Amniotic epithelial cell (primary cell): ENCODE measurements at places on chromosomes 13 and 19.

DNA sequence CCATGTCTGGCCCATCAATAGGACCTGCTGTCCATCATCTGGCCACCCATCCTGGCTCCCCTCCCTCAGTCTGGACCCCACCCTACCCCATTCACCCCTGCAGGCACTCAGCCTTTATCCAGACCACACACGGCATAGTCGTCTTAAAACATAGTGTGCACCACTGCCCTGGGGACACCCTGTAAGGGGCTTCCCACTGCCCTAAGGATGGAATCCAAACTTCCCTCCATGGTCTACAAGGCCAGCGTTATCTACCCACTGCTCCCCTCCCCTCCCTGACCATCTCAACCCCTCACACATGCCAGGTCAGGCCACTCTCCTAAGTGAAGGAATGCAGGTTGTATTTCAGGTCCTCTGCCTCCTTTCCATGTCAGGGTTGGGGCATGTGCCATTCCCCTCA lies 352.7 kb upstream of the ZNF507 start:
- no peak for DNase-seq

DNA sequence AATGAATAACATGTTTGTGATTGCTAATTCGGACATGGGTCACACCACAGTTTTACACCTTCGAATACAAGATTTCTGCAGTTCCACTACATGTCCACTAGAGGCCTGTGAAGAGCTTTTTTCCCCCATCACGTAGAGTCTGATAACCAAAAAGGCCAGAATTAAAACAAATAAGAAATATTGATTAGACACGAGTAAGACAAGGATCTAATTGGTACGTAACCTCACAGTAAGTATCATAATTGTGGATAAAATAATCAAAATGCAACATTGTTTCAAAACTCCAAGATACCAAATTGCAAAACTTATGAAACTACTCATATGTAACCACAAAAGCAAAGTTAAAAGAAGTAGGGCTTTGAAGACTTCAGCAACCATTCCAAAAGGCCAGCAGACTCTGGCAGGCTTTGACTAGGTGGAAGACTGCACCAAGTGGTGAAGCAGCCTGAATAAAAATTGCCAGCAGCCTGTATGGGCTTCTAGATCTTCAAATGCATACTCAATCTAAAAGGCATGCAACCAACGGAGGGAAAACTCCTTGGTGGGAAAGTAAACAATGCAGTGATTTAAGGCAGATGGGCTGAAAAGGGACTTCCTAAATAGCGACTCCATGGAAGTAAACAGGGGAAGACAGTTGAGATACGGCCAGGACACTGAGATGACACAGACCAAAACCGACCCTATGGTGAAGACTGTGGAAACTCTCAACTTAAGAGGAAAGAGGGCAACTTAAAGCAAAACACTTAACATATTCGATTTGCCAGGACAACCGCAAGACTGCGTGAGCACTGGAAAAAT lies 56.7 kb downstream of the STARD13 start:
- DNase-seq, result peak; percentile 57

GRCh38 chr13:37695200-37695599 lies 96.6 kb upstream of the POSTN start:
- DNase-seq, result no peak

DNA sequence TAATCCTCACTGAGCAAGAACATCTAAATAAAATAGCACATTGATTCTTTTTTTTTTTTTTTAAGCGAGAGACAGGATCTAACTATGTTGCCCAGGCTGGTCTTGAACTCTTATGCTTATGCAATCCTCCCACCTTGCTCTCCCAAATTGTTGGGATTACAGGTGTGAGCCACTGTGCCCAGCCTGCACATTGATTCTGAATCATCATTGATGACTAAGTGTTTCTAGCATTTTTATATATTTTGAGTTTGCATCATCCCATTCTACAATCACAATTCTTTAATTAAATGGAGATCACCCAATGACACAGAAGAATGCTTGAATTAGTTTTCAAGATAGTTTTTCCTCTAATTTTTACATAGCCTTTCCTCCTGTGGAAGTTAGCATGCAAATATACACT lies 354.1 kb downstream of the KLF5 start:
- no peak for DNase-seq

- DNase-seq, result peak; percentile 89
Observed at GRCh38 chr19:2819540-2820111, at the start of gene ZNF554. Gene ZNF554, plus strand, starts transcription at chr19:2819868. Its CDS starts 204 bp downstream, at chr19:2820072.

DNA sequence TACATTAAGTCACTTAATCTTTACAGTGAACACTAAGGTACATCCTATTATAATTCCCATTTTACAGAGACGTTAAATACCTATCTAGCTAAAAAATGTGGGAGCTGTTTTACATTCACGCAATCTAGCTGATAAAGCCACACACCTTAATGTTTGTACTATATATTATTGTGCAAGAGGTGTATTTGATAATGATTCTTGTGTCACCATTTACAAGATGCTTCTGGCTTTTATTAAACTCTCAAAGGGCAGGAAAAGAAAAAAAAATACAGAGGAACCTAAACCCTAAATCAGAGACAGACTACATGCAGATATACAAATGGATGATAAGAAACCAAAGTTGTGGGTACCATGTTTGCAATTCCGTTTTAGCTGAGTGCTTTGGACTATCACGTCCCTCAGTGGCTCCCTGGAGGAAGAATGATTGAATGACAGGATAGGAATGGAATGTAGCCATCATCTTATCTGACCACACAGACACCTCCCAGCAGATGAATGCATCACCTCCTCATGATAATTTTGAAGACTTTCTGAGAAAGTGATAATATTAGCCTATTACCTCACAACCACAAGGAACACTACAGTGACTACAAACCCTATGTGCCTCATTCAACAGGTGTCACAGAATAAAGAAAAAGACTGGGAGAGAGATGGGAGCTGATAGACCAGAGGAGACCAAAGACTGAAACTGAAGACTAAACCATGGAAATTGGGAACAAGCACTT lies 230.5 kb upstream of the SERP2 start:
- DNase-seq, result peak; percentile 81

GRCh38 chr19:48654299-48655059 lies 8.5 kb upstream of the CA11 start:
- DNase-seq, result peak; percentile 39

DNA sequence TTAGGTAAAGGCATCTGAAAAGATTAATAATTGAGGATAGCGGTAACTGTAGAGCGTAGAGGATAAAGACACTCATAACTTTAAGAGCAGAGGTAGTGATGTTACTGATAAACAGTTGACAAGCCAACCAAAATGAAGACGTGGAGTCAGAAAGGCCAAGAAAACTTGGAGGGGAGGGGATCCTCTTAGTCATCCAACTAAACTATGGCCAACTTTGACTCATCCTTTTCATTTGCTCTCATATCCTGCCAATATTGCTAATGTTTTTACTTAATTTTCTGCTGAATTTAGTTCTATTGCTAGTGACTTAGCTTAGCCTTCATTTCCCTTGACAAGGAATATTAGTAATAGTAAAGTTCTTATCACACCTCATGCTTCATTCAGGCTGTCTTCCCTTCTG lies 13.4 kb downstream of the ITGBL1 start:
- DNase-seq, result no peak

DNA sequence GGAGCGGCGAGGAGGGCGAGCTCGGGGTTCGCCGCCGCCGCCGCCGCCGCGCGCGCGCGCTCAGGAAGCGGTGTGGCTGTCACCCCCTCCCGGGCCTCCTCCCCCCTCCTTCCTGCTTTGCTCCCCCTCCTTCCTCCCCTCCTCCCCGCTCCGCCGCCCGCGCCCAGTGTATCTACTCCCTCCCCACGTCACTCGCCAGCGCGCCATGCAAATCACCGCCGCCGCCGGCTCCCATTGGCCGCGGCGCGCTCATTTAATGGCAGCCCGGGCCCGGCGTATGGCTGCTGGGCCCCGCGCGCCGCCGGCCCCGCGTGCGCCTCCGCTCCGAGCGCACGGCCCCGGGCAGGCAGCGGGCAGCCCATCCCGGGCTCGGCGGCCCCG lies 335 bp upstream of the SOX1 start:
- DNase-seq, result peak; percentile 26

- DNase-seq, result no peak
Observed at GRCh38 chr13:94513026-94513425, 33.5 kb upstream of the DCT start.

- peak; percentile 3 for DNase-seq
Observed at GRCh38 chr13:38872693-38873092, 117.9 kb downstream of the STOML3 start.

- no peak for DNase-seq
Observed at GRCh38 chr13:89393758-89394304, 1722.7 kb downstream of the SLITRK5 start.

DNA sequence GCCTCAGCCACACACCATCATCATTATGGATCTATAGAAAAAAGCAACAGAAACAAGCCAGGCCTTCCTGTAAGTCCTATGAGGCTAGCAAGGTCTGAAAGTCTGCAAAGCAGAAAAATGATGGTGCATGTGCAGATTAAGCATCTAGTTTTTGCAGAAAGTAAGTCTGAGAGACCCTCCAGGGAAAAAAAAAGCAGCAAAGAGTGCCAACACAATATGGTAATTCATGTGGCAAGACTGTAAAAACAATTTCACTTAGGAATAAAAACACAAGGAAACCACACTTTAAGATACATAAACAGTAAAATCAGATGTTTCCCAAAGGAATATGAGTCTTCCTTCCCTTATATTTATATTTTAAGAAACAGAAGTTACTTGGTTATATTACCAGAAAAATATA lies 112.3 kb upstream of the FBXL3 start:
- DNase-seq, result no peak

GRCh38 chr19:38149661-38150061 lies 74.4 kb downstream of the DPF1 start:
- DNase-seq, result peak; percentile 48

- DNase-seq, result no peak
Observed at GRCh38 chr19:2503521-2504109, 27.7 kb downstream of the GADD45B start.

GRCh38 chr19:43667876-43668405 lies 2.0 kb downstream of the PLAUR start:
- DNase-seq, result no peak

GRCh38 chr13:59343993-59344822 lies 819.5 kb downstream of the DIAPH3 start:
- no peak for DNase-seq

DNA sequence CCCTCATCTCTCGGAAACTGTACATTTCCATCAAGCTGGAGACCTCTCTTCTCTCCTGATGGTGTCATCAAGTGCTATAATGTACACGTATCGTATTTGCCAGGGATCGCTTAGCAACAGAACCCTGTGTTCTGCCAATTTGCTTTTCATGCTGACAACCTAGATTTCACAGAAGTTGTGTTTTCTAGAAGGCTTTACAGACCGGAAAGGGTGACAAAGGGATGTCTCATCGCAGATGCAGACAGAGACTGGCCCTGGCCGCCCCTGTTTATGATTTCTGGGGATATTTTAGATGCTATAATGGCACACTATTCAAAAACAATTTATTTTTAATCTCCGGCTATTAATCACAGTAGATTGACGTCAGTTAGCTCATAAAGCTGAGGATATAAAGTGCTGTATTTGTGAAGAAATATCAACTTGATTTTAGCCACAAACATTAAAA lies 291.4 kb downstream of the IRS2 start:
- DNase-seq, result peak; percentile 73

GRCh38 chr13:71477735-71478134 lies 389.3 kb downstream of the DACH1 start:
- DNase-seq, result no peak

DNA sequence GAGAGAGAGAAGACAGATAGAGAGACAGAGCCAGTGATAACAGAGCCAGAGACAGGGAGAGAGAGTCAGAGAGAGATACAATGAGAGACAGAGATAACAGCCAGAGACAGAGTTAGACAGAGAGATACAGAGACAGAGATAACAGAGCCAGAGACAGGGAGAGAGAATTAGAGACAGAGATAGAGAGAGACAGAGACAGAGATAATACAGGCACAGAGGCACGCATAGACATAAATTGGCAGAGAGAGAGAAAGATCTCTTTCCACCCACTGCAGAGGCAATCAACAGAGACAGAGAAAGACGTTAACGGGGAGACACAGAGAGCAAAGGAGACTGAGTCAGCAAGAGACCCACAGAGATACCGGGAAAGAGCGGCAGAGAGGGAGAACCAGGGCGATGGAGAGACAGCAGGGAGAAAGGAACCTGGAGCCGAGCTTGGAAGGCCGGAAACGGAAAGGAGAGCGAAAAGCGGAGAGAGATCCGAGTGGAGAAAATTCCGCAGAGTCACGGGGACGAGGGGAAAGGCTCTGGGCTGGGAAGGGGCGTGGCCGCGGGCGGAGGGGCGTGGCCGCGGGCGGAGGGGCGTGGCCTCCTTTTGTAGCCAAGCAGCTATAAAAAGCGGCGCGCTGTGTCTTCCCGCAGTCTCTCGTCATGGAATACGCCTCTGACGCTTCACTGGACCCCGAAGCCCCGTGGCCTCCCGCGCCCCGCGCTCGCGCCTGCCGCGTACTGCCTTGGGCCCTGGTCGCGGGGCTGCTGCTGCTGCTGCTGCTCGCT lies at the start of gene TNFSF9:
TSS of gene TNFSF9 (plus strand) at position 641 of the 777 bp plus-strand sequence. CDS start at position 652, 11 bp downstream.
- peak; percentile 68 for DNase-seq

GRCh38 chr19:1923319-1923718 lies 17.7 kb upstream of the CSNK1G2 start:
- no peak for DNase-seq

DNA sequence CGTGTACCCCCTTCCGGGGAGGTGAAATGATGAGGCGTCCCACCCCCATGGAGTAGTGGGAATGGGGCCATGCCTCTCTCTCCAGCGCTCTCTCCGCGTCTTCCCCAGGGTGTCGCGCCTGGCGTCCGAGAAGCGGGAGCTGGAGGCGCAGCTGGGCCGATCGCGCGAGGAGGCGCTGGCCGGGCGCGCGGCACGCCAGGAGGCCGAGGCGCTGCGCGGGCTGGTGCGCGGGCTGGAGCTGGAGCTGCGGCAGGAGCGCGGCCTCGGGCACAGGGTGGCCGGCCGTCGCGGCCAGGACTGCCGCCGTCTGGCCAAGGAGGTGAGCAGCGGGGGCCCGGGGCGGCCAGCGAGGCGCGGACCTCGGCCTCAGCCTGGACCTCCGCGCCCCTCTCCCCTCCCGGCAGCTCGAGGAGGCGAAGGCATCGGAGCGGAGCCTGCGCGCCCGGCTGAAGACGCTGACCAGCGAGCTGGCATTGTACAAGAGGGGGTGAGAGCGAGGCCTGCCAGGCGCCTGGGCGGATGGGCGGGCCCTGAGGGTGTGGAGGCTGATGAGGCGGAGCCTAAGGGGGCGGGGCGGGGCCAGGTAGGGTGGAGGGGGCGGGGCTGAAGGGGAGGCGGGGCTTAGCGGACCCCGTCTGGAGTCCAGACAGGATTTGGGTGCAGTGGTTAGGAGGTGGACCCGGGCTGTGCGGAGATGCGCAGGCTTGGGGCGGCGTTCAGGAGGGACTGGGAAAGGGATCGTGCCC lies 7.7 kb downstream of the PGLYRP1 start:
- peak; percentile 32 for DNase-seq
